Erythroblast (primary cell): ENCODE measurements at places on chromosomes 6 and 20.

DNA sequence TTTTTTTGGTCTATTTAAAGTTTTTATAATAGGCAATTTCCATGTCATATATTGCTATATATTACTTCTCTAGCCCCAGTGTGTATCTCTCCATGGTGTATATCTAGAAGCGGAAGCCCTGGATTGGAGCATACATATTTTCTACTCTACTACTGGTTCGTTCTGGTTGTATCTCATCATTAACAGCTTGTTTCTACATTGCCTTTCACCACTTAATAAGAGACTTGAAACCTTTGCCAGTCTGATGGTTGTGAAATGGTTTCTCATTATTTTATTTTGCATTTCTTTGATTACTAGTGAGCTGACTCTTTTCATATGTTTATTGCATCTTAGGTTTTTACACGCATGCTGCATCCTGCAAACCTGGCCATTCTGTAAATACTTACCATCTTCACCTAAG, 3.6 kb downstream of the DSTN start:
- no peak for DNase-seq

DNA sequence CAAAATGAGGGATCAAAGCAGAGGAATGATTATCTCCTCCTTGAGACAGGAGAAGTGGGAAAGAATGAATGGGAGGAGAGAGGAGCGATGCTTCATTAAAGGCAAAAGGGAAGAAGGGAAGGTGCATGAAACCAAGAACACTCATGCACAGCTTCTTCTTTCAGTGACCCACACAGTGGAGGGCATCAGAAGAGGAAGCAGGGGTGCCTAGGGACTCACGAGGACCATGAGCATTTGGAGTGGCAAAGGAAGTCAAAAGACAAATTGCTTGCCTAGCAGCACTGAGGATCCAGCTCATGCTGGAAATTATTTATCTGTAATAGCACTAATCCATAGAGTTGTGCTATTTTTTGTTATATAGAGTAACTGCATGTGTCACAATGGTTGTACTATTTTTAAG, 66.1 kb downstream of the SMLR1 start:
- no peak for DNase-seq

GRCh38 chr6:166660157-166660688, 33.2 kb upstream of the RPS6KA2 start:
- no peak for DNase-seq

DNA sequence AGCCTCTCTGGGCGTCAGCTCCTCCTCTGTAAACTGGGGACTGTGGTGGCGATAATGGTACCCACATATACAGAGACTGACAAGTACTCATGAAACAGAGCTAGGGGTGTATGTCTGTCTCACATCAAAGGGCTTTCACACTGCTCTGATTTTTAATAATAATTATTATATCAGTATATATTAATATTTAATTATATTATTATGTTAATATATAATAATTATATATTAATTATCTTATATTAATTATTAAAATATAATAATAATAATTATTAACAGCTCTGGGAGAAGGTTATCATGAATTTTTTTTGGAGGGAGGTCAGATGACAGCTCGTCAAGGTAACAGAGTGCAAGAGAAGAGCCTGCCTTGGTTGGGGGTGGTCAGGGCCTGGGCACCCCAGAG, 173.6 kb downstream of the NRN1 start:
- no peak for DNase-seq

DNA sequence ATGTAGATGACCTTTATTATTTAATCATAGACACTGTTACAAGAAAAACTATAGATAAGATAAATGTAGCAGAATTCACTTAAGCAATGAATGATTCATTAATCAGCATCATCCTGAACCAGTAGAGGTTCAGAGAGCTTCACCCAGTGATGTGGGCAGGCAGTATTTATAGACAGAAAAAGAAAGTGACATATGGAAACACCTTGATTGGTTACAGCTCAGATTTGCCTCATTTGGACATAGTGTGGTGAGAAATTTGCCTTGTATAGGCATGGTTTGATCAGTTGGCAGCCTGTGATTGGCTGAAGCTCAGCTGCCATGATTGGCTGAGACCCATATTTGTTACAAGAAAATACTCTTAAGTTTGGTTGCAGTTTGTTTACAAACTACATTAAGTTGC, 4.6 kb downstream of the C6orf58 start:
- DNase-seq = no peak

DNA sequence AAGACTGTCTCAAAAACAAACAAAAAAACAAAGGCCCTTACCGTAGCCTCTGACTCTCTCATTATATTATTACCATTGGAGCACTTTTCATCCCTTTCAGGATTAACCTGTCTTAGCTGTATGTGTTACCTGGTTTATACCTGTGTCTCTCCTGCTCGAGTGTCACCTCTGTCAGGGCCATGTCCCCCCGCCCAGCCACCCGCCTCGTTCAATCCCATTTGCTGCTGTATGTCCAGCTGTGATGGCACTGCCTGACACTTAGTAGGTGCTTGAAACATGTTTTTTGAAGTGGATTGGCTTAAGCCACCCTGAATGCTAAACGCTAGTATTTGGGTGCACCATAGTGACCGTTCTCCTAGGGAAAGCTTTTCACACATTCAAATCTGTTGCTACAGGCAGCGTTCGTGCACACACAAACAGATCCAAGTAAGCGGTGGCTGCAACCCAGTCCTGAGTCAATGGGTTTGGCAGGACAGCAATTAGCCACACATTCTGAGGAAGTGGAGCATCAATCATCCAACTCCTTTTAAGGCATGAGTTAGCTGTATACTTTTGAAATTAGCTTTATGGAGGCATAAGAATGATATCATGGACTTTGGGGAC, 98.9 kb upstream of the ZNF217 start:
- no peak for DNase-seq

DNA sequence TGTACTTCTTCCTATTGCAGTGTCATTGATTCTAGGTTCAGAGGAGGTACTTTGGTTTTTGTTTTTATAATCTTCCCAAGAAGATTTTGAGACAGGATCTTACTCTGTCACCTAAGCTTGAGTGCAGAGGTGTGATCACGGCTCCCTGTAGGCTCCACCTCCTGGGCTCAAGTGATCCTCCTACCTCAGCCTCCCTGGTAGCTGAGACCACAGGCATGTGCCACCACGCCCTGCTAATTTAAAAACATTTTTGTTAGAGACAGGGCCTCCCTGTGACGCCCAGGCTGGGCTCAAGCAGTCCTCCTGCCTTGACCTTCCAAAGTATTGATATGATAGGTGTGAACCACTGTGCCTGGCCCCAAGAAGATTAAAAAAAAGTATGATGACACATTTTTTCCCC, 3.4 kb upstream of the SLC17A5 start:
- DNase-seq = peak; percentile 22

DNA sequence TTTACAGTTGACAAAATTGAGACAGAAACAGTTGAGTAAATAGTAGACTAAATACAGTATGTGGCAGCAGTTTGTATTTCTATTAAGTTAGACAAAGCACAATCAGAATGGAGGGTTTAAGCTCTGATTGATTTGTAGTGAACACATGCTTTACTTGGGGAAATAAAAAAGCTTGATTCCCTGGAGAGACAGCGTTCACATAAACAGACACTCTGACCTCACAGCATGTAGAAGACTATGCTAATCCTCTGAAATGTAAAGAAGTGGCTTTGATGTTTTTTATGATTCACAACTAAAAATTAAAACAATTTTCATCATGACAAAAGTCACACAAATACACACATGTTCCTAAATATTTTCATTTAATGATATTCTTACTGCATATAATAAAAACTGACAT, 126.9 kb upstream of the FAM83B start:
- no peak for DNase-seq

DNA sequence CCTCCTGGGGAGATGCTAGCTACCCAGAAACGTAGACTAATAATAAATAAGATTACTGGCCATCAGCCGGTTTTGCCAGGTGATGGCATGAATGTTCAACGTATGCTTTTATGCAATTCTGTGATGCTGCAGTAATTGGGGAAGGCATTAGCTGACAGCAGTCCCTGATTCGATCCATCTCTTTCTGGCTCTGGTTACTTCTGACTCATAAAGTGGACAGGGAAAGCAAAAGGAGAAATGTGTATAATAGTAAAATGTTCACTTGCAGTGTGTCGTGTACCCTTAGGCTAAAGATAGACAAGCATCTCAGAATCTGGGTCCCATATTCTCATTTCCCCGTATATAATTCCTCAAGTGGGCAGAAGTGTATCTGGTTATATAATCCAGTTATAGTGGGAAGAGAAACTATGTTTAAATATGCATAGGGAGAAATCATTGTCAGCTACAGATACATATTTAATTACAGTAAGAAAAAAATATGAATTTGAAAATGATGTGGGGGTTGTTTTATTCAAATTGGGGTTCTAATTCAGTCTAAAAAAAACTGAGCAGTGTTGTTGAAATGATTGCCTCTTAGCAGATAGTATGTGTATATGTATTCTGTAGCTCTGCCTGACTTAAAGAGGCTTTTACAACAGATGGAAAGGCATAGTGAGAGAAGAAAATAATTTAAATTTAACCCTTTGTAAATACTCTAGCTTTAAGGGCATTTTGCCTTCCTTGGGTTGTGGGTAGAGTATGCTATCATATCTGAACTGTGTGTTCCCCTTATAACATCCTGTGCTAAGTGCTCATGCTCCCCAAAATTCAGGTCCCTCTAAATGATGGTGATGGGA, 40.6 kb downstream of the DOK5 start:
- no peak for DNase-seq

GRCh38 chr20:35199740-35200139, 26.8 kb upstream of the MMP24 start:
- no peak for DNase-seq

- DNase-seq = no peak
These were observed 239.2 kb downstream of the SYNDIG1 start for GRCh38 chr20:24708411-24709295.

- no peak for DNase-seq
These were observed 23.9 kb downstream of the PPP1R16B start for GRCh38 chr20:38829296-38829875.

- DNase-seq = peak; percentile 14
These were observed 610.3 kb downstream of the RNF144B start for GRCh38 chr6:18997375-18997826.

- no peak for DNase-seq
These were observed 238.7 kb upstream of the SOX4 start for GRCh38 chr6:21354805-21355238.

- no peak for DNase-seq
These were observed 130.0 kb downstream of the DLL1 start for GRCh38 chr6:170160628-170161611.

DNA sequence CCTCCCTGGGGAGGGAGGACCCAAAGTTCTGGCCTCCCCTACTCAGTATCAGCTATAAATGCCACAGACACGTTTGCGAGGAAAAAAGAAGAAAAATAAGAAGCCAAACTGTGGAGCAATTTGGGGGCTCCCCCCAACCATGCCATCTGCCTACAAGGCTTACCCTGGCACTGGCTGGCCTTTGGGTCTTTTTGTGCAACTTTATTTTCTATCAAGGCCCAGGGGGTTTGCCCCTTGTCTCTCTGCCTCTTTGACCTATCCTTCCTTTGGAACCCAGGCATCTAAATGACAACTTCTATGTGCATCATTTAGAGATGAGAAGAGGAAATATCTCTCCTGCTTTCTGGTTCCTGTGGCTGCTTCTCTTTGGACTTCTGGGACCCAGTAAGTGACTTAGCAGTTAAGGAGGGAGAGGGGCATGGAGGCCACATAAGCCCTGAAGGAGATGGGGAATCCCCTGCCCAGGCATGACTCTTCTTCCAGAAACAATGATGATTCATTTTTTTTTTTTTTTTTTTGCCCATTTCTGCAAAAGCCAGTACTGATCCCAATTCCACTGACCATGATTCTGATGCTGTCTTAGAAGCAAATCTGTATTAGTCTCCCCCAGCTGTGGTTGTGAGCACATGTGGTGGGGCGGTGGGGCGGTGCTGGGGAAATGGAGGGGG, at the start of gene MUC22:
TSS of gene MUC22 (plus strand) at position 82 of the 668 bp plus-strand sequence. CDS start at position 315, 233 bp downstream.
- no peak for DNase-seq

DNA sequence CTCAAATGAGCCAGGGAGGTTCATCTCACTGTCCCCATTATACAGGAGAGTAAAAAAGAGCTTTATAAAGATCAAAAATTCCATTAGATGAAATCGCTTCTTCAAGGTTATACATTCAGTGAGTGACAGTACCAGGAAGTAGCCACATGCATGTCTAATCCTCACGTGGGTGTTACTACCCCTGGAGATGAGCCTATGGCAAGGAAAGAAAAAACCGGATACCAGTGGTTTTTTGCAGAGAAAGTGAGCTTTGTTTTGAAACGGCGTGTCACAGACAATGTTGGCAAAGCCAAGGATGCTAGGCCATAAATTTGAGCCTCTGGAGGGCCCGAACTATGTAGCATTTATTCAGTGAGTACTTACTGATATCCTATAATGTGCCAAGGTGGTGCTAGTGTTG, 215.0 kb upstream of the RIN2 start:
- DNase-seq = no peak

- DNase-seq = no peak
These were observed 34.0 kb upstream of the GABRR1 start for GRCh38 chr6:89251170-89251569.

DNA sequence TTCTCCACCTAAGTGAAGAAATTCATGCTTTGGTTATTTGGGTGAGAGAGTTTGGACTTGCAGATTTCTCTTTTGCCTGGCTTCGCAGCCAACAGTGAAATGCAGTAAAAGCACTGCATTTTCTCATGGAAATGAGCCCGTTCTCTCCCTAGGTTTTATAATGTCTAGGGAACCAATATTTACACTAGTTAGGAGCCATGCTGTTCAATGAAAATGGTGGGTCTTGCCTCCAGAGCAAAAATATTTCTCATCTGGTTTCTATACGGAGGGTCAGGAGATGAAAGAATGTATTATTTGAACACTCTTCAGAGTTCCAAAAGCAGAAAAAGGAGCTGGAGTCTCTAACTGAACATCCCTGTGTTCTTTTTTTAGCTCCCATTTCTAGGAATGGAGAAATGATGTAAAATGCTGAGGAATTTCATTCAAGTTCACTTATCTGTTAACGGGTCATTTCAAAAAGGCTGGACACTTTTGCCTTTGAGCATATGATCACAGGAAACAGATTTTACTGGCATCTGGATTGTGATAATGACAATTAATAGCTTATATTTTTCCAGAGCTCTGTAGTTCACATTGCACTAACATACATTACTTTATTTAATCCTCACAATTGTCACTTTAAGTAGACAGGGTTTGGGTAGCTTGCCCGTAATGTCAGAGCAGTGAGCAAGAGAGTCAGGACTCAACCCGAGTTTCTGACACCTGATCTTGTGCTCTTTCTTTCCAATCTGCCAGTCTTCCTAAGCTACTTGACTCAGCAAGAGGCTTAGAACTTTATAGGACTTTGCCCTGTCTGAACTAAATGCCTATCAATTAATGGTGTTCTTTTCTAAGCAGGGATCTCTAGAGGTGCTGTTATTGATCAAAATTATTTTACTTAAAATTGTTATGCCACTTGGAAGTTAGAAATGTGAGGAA, 78.0 kb downstream of the PPP1R14C start:
- DNase-seq = no peak

DNA sequence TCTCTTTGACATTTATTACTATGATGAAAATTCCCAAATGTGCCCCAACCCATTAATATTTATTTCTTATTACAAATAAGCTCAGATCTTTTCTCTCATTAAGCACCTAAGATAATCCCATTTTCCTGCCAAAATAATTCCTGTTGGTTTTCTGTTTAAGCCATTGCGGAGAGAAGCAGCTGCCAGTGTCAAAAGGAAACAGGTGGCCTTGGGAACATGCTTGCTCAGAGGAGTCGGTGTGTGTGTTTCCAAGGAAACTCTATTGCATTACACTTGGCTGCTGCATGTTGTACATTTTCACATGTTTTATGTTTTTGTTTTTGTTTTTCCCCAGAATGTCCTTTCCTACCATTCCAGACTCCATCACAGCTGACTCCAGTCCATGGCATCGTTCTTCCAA, 56.4 kb downstream of the CD24 start:
- DNase-seq = no peak
